Fibroblast of the aortic adventitia (primary cell): ENCODE measurements at places on chromosomes 12 and 14. TPM values are rescaled to one million over a fixed set of nuclear protein-coding genes. Genes with fewer than 3 reads are reported as not detected.

HCAR2 gene
- 0.25 TPM in 1 of 2 replicates, not detected in the other for total RNA-seq

SVOP gene
- not detected in 2 replicates for total RNA-seq

LRCOL1 gene
- not detected in 2 replicates for total RNA-seq

SYNE3 gene
- total RNA-seq, result 19.3 and 63.4 TPM in 2 replicates

CCDC92 gene
- 14.1 and 22.7 TPM in 2 replicates for total RNA-seq

GPRC5D gene
- total RNA-seq, result not detected in 2 replicates

RNASE1 gene
- 1.7 TPM in 1 of 2 replicates, not detected in the other for total RNA-seq

KRT72 gene
- total RNA-seq, result not detected in 2 replicates

RFC5 gene
- total RNA-seq, result 3.7 and 26.2 TPM in 2 replicates

VASH1 gene
- total RNA-seq, result 4.4 and 12.7 TPM in 2 replicates

EXD2 gene
- total RNA-seq, result 10.8 and 12.1 TPM in 2 replicates

MFAP5 gene
- 220 and 259 TPM in 2 replicates for total RNA-seq

OTOGL gene
- 0.16 and 0.27 TPM in 2 replicates for total RNA-seq

NCOR2 gene
- total RNA-seq, result 58.5 and 63.5 TPM in 2 replicates

YBX3 gene
- 139 and 191 TPM in 2 replicates for total RNA-seq

DHRS2 gene
- 1.1 TPM in 1 of 2 replicates, not detected in the other for total RNA-seq

IL31 gene
- not detected in 2 replicates for total RNA-seq

KRT75 gene
- total RNA-seq, result not detected in 2 replicates

TEX52 gene
- not detected in 2 replicates for total RNA-seq

SLC7A7 gene
- 2.5 and 16.5 TPM in 2 replicates for total RNA-seq

CD27 gene
- 0.18 TPM in 1 of 2 replicates, not detected in the other for total RNA-seq

VDR gene
- total RNA-seq, result 5.0 and 12.5 TPM in 2 replicates

MUCL1 gene
- not detected in 2 replicates for total RNA-seq

CYP27B1 gene
- 0.45 TPM in 1 of 2 replicates, not detected in the other for total RNA-seq

SERPINA12 gene
- total RNA-seq, result not detected in 2 replicates

PRR4 gene
- total RNA-seq, result 3.4 and 7.1 TPM in 2 replicates

KLHL33 gene
- total RNA-seq, result 0.18 and 0.65 TPM in 2 replicates

MGAT4C gene
- total RNA-seq, result under 0.01 and 0.09 TPM in 2 replicates

IL25 gene
- total RNA-seq, result not detected in 2 replicates

WDHD1 gene
- 9.3 and 27.0 TPM in 2 replicates for total RNA-seq

SLC17A8 gene
- total RNA-seq, result not detected in 2 replicates

CLEC2D gene
- 4.6 and 16.7 TPM in 2 replicates for total RNA-seq

KRT71 gene
- not detected in 2 replicates for total RNA-seq

ALG10B gene
- 1.4 and 5.6 TPM in 2 replicates for total RNA-seq

OR6C6 gene
- not detected in 2 replicates for total RNA-seq

TCL1B gene
- total RNA-seq, result 0.98 TPM in 1 of 2 replicates, not detected in the other

P2RX2 gene
- not detected in 2 replicates for total RNA-seq

PGAM5 gene
- total RNA-seq, result 1.6 and 22.4 TPM in 2 replicates

GPR84 gene
- total RNA-seq, result not detected in 2 replicates

CDK4 gene
- total RNA-seq, result 208 and 588 TPM in 2 replicates

CISTR gene
- not detected in 2 replicates for total RNA-seq
